ENCODE measurements at places on chromosomes 5 and 9.

GRCh38 chr5:68534131-68534940 is 318.8 kb downstream of the PIK3R1 start:
- no peak for DNase-seq

DNA sequence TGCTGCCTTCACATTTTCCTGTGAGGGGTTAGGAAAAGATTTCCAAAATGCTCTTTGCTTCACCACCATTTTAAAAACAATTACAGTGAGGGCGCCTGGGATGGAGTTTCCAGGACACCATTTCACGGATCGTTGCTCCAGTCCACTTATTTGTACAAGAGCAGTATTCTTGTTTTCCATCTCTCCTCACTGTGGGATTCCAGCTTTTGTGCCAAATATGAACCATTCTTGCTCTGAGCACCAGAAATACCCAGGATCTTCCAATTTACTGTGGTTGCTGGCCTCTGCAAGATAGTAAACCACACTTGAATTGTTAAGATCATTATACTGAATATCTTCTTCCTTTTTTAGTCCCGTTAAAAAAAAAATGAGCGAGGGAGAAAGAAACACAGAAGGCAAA is 899.5 kb downstream of the TLE1 start:
- DNase-seq: no peak

DNA sequence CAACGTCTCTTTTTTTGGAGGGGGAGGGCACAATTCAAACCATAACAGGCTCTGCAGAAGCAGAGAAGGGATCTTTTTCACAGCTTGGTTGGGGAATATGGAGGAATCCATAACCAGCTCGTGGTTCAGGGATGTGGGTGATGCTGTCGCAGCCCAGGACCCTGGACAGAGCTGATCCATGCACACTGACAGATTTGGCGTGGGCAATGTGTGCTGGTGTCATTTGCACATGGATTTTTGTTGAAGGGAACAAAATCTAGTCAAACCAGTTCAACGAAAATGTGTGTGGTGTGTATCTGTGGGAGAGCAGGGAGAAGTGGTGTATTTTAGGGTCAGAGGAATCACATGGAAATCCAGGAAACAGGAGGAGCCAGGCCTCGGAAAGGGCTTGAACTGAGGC is 4.2 kb downstream of the DOCK2 start:
- DNase-seq: no peak

GRCh38 chr5:139204196-139204595 is 6.0 kb upstream of the SIL1 start:
- DNase-seq: no peak

- no peak for DNase-seq
These were observed 10.9 kb downstream of the GZMA start for GRCh38 chr5:55113327-55113726.

DNA sequence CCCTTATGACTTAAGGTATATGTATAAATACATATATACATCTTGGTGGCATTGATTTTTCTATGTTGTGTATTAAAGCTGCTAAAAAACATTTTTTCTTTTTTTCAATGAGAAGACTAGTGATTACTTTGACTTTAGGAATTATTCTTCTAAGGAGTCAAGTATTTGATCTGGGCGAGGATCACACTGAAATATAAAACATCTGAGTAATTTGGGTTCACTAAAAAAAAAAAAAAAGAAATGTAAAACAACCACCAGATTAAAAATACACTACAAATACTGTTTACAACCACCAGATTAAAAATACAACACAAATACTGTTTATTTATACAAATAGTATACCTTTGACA is 9.0 kb downstream of the UBAP1 start:
- no peak for DNase-seq

- no peak for DNase-seq
These were observed 71.2 kb upstream of the IZUMO3 start for GRCh38 chr9:24616863-24617262.

DNA sequence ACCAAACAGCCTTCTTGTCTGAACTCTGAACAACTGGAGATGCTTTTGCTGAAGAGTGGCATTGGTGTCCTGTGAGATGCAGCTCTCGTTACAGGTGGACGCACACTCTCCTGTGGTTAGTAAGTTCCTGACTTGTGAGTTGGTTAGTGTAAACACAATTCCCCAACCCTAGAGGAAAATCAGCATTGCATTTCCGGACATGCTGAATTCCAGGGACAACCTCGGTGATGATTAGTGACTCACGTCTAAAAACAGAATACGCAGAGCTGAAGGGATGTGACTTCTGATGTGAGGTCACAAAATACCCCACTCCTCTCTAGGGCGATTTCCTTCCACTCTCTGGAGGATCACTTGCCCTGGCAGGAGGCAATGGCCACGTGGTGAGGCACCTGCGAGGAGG is 5.0 kb downstream of the OR2V2 start:
- no peak for DNase-seq

- DNase-seq: no peak
These were observed 17.6 kb downstream of the RAPGEF1 start for GRCh38 chr9:131722255-131722654.

GRCh38 chr9:76562511-76562911 is 103.5 kb downstream of the GCNT1 start:
- no peak for DNase-seq

- DNase-seq: no peak
These were observed 132.9 kb downstream of the SUSD1 start for GRCh38 chr9:112042244-112042638.

DNA sequence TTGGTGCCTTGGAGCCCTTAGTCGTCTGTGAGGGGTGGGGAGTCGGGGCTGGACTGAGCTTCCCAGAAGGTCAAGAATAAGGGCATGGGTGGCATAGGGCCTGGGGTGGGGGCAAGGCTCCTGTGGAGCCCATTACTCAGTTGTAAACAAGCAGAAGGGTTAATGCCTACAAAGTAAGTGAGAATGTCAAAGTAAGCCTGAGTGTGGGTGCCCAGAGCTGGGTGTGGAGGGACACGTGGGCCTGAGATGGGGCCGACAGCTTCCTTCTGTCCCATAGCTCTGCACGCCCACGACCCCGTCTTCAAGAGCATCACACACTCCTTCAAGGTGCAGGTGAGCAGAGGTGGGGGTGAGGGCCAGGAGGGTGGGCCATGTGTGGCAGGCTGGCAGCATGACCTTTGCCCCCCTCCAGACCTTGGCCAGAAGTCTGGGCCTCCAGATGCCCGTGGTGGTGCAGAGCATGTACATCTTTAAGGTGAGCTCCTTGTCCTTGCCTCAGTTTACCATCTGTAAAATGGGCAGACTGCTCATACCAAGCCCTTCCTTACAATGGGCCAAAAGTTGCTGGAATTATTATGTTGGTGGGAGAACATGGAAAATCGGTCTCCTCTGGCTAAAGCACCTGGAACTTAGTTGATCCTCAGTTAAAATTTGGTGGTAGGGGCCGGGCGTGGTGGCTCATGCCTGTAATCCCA is 11.1 kb downstream of the DOLK start:
- no peak for DNase-seq

GRCh38 chr5:52746539-52746938 is 41.2 kb upstream of the ITGA1 start:
- DNase-seq: no peak

DNA sequence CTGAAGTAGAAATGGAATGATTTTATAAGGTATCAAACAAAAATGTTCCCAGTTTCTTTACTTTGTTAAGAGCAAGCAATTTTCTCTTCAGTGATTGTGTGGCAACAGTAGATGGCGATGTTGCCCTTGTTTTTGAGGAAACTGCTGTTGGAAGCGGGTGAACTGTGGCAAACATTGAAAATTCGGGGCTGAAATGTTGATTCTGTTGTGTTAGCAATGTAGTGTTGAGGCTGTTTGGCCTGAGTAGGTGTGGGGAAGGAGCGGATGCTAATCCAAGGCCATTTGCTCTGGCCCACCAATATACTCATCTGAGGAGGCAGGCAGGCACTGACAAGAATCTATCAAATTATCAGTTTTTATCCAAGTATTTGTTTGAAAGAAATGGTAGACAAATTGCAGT is 129.8 kb downstream of the SLC12A2 start:
- DNase-seq: peak; percentile 20

DNA sequence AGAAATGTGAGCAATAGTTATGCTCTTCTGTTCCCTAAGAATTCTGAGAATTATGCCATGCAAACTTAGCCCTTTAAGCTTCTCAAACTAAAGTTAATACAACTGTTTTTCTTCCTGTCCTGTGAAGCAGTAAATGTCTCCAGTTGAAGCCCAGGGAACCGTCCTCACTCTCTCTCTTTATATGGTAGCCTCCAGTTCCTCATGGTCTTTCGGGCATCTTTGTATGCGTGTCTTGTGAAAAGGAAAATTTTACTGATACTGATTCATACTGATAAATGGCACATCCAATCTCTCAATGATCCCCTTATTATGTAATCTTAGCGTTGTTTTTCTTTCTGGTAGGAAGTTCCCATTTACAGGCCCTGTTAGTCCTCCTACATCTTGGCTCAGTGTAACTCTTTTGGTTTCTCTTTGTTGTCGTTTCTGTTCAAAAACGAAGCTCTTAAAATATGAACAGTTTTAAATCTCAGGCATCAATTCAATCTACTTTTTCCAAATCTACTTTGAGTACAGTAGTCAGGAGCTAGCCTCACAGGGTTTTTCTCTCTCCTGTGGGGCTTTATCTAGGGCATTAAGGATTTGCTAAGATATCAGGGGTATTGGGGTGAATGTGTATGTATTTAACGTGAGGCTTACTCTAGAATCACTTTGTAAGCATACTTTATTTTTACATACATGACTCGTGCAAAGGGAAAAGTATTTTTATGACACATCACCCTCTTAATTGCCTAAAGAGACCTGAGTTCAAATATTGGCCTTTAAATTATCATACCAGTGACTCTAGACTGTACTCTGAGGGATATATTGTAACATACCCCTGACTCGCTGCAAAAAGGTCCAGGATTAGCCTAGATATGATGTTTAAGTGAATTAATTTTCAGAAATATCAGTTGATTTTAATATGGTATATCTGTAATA is 258.0 kb downstream of the NR3C1 start:
- DNase-seq: no peak

DNA sequence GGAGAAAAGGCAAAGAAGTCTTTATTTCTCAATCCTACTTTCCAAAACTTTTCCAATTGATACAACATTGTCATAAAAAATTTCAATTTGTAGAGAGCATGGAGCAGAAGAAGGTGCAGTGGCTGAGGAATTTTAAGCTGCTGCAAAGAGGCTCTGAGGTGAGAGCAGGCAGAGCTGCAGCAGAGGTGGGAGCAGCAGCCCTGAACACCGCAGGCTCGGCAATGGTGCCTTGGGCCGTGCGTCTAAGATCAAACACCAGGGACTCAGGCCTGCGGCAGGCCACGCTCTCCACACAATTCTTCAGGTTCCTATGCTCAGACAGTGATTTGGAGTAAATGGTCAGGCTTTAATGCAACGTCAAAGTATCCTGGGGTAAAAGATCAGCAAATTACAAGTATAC is 46.3 kb downstream of the SIL1 start:
- DNase-seq: no peak

DNA sequence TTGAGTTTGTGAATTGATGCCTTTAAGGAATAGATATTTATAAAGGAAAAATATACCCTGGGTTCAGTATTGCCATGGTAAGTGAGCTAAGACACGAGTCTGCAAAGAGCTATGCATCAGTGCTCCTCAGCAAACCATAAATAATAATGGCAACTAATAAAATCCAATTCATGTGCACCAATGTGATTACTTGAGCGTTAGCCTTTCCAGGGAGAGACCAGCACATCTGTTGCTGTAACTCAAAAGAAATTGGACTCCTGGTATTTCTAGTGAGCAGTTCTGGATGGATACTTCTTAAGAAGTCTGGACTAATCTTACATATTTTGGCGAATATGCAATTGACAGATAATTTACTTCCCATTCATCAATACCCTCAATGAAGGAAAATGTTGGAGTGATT is 373.3 kb downstream of the ARHGEF28 start:
- no peak for DNase-seq

DNA sequence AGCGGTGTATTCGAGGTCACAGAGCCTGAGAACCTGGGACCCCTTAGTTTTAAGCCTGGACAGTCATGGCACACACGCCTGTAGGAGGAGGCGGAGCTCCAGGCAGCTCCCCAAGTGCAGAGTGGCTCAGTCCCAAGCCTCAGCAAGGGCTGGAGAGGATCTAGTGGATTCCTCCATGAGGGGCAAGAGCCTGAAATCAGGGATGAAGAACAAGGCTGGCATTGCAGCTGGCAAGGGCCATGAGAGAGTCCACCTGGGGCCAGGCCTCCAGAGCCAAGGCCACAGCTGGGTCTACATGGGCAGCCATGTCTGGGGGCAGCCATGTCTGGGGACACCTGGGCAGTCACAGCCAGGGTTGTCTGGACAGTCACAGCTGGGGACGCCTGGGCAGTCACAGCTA is 21.9 kb downstream of the ADAMTSL2 start:
- DNase-seq: no peak

DNA sequence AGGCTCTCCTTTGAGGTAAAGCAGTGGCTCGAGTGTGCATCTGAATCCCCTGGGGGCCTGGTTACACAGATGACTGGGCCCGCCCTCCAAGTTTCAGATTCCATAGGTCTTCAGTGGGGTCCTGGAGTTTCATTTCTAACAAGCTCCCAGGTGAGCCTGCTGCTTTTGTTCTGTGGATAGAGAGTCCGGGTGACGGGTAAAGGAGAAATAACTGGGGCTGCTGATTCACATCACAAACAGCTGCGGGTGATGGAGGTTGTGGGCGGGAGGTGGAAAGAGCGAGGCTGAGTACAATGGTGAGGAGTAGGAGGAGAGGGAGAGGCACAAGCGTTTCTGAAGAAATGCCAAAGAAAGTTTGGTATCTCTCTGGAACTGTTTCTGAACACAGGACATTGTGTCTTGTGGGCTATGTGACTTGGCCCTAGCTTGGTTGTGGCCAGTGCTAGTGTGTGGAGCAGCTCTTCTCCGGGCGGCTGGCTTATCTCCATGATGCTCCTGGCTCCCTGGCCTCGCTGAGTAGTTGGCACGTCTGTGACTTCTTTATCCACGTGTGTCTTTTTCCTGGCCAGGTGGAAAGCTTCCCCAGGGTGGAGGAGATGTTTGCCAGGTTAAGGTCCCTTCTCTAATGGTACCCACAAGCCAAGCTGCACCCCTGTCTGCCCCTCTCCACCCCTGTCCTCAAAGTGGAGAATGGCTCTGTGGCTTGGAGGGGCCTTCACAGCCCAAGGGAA is 61.7 kb downstream of the HSPA4 start:
- DNase-seq: no peak

GRCh38 chr9:111516061-111516465 is 8.9 kb upstream of the ZNF483 start:
- DNase-seq: no peak

- DNase-seq: no peak
These were observed 39.5 kb upstream of the IQGAP2 start for GRCh38 chr5:76363352-76364225.

- DNase-seq: no peak
These were observed 669 bp downstream of the IL13 start for GRCh38 chr5:132658381-132659302.

Data from T-helper 9 cell (primary cell).